ENCODE measurements at places on chromosomes 1 and 21.

DNA sequence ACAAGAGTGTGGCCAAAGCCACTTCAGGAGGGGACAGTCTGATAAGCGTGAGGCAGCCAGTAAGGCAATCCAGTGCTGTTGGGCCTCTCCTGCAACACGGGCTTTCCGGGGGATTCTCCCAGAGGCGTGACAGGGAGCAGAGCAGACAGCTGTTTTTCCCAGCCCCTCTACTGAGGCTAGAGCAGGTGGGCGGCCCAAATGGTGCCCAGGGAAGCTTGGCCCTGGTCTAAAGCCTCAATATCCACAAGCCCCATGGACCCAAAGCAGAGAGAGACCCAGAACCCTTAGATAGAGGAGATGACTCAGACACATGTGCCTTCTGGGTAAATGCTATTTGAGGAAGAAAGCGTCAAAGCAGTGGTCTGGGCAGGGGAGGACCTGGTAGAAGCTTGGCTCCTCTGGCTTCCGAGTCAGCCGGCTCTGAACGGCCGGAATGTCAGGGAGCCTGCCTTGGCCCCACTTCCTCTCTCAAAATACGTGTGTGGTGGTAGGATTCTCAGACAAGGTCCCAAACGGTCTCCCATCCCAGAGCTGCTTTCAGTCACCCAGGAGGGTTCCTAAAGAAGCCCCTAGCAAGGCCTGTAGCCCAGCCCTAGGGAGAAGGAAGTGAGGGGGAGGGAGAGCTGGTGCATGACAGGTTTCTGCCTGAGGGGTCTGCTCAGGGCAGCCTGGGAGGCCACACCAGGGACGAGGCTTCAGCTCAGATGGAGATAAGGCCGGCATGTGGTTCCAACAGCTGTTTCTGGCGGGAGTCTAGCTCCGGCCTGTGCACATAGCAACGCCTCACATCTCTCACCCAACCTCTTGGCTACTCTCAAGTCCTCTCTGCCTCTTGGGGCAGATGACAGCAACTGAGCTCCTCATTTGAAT lies 28.8 kb downstream of the PIK3C2B start:
- peak; percentile 54 for DNase-seq

GRCh38 chr1:111769517-111770146 lies 13.9 kb downstream of the DDX20 start:
- peak; percentile 54 for DNase-seq

DNA sequence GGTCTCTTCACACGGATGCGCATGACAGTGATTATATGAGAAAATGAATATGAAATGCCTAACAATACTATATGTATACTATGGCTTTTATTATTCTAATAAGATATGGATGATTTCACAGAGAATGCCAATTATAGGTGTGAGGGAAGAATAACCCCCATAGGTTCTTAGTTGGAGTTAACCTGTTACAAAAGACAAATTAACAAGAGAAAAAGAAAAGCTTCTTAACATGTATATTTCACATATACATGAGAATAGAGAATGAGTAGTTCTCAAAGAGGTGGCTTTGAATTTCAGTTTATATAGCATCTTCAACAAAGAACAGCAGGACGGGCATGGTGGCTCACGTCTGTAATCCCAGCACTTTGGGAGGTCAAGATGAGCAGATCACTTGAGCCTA lies 24.0 kb upstream of the DMRTB1 start:
- DNase-seq = no peak

DNA sequence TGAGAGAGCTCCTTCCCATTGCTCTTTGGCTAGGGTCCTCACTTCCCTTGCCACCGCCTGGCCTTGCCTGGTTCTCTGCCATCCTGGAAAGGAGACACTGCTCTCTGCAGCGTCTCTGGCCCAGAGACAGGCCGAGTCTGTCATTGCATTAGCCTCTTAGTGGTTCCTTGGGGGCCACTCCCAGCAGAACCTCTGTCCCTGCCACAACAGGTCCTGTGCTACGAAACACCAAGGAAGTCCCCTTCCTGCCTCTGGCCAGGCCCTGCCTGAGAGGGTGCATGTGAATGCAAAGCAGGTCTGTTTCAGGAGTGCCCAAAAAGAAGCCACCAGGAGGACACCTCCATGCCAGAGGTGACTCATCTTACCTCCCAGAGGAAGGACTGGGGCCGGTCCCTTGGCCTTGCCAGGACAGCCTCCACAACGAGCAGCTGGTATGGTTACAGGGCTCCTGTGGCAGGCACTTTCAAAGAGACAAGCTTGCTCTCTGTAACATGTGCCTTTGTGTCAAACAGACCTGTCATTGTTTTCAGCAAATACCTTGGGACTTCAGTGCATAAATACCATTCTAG lies 59.6 kb downstream of the VPS26C start:
- peak; percentile 15 for DNase-seq

DNA sequence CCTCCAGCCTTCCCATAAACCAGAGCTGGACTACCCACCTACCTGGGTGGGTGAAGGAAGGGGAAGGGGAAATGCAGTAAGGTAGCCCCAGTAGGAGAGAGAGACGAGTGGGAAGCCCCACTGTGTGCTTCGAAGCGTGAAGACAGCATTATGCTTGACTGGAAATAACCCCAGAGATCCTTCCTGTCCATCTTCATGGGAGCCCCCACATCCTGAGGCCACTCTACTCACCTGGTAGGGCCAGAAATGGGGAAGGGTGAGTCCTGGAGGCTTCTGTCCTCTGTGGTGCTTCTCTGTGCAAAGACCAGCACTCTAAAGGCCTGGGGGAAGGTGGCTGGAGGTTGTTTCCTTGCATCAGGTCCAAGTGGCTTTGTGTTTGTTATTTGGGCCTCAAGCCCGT lies 10.0 kb upstream of the RASSF5 start:
- no peak for DNase-seq

DNA sequence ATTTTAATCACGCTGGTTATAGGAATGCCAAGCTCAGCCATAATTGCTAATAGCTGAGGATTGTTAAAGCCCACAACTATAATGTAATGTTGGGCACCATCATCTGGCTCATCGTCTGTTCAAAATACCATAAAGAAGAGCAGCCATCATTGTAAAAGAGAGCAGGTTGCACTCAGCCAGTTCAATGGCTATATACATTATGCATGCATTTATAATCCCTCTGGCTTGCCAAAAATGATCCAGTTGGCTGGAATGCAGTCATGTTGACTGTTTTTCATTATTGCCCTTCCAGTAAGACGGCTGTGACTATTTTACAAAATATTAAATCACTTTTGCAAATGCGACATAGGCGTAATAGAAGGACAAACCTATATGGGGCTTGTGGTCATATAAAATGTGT lies 85.3 kb downstream of the SPAG17 start:
- no peak for DNase-seq

Measured in muscle of back (tissue), 13 donors.